ENCODE measurements at places on chromosomes 16 and 17.

DNA sequence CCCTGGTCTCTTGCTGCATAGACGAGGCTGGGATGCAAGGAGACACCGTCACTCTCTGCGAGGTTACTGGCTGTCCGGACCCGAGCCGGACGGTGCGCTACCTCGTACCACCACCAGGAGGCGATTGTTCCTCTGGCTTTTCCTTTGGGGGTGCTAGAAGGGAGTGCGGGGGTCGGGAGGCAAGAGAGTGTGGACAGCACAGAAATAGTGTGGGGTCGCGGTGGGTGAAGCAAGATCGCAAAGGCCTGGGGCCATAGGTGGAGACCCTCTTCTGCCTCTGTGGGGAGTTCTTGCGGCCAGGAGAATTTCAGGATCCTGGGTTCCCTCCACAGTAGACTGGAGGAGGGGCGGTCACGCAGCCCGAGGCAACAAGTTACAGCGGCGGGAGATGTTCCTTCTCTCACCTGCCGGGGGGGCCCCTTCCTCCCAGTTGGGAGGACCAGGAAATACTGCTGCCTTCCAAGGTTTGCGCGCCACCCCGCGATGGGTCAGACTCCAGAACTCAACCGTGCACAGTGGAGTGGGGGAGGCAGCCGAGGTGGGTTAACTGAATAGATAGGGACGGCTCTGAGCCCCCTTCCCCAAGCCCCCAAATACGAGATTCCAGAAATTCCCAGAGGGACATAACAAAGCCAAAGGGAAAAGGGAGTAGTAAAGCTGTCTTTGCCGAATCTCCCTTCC is 6.9 kb downstream of the PHOSPHO1 start:
- no peak for DNase-seq

GRCh38 chr17:82229698-82230608 is 1.1 kb downstream of the SLC16A3 start:
- no peak for DNase-seq

GRCh38 chr16:1333149-1333812 is at the start of gene BAIAP3:
Gene BAIAP3 (plus strand): TSS chr16:1333645. CDS start chr16:1338550, 4,905 bp downstream.
- DNase-seq, result no peak

- DNase-seq, result no peak
Observed at GRCh38 chr17:64783031-64783461, 120.9 kb upstream of the SMURF2 start.

DNA sequence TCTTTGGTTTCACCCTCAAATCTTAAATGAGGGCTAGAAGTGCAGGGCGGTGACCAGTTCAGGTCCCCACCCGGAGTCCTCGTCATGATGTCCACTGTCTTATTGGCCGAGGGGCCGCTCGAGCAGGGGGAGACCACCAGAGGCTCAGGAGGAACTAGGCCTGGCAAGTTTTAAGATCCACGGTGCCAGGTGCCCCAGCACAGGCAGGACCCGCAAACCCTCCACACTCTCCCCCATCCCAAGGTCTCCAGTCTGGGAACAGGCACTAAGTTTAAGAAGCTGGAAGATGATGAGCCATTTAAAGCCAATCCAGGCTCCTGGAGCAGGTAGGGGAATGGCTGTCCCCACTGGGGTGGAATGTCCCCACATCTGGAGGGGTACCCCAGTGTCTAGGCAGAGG is 4.1 kb downstream of the DLX3 start:
- no peak for DNase-seq

DNA sequence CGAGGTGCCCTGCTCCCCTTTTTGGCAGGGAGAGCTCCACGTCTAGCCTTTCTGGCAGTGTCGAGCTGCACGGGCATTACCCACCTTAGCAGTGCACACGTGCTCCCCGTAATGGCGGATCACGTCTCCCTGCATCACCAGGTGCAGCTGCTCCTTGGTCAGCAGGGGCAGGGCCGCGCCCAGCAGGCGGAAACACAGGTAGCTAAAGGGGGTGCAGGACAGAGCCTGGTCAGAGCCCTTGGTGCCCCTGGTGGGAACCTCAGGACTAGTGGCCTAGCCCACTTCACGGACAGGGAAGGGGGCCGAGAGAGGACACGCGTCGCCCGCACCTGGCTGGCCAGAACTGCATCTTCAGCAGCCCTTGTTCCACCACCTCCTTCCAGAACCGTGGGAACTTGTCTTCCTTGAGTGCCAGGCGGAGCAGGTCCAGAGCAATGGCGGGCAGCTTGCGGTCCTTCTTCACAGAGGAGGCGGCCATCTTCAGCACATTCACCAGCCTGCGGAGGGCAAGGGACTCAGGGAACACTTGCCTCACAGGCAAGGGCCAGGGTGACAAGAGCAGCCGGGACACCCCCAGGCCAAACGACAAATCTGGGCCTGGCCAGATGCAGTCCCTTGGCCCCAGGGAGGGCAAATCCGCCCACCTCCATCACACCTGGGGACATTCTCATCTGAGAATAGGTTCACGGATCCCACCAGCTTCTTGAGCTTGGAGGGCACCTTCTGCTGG is 3.2 kb downstream of the MYBBP1A start:
- DNase-seq, result no peak

DNA sequence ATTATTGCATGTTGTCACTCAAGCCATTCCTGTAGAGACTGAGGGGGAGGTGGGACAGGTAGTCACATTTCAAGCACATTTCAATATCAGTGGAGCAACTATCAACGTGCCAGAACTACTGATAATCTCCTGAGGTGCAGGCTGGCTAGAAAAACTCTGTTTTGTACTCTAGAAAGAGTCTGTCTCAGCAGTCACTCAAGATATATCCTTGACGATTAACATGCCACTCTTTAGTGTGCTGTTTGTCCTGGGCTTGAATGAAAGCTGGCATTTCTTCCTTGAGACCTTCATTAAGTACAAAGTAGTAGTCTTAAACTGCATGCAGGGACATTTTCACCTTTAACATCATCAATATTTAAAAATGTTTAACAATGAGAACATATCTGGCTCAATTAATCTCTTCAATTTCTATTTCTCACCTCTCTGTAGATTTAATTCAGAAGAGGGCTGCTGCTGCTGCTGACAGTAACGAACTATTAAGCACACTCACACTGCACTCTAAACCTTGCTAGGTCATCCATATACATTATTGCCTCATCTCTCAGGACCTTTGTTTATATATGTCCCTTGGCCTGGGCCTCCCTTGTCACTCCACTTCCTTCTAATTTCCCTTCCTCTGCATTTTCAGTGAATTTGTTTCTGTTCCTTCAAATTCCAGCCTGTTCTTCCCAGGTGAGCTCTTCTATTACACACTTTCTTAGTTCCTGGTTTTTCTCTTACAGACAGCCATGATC is 412.0 kb downstream of the HAPSTR1 start:
- DNase-seq, result no peak

- DNase-seq, result no peak
Observed at GRCh38 chr16:46927273-46927672, 43.1 kb downstream of the GPT2 start.

DNA sequence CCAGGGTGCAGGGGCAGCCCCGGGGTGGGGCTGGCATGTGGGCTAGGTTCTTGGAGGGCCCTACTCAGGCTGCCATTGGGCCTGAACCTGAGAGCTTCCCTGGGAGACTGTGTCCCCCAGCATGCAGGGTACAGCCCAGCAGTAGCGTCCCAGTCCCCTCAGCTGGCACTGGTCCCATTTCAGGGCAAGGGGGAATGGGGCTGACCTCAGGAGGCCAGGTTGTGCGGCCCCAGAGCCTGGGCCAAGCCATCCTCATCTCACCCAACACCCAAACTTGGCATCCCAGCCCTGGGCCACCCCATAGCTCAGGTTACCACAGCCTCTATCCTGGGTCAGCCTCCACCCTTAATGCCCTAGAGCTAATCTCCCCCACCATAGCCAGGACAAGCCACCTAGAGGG is 6.3 kb downstream of the PLXDC1 start:
- no peak for DNase-seq

- no peak for DNase-seq
Observed at GRCh38 chr17:9241774-9242496, 220.6 kb downstream of the NTN1 start.

DNA sequence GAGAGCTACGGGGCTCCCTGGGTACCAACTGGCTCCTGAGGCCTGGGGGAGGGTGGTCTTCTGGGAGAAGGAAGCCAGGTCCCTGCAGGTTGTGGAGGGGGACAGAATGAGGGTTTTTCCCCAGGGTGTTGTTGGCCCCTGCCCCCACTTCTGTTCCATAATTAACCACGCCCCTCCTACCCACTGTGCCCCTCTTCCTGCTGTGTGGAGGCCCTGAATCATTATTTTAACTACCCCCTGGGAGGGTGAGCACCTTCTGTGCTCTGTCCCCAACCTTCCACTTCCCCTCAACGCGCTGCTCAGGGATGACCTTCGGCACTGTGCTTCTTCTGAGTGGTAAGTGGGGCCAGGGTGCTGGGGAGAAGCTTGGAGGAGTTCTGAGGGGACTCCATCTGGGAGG is at the start of gene ITGAD:
Gene ITGAD, plus strand, starts transcription at position 280 of the 400 bp plus-strand sequence. Its CDS starts 26 bp downstream, at position 306.
- DNase-seq, result no peak

- no peak for DNase-seq
Observed at GRCh38 chr17:73371285-73371684, 59.5 kb upstream of the CDC42EP4 start.

GRCh38 chr16:12573730-12574383 is 229.8 kb downstream of the CPPED1 start:
- DNase-seq, result peak; percentile 6

- no peak for DNase-seq
Observed at GRCh38 chr16:84507011-84507982, 2.8 kb upstream of the MEAK7 start.

DNA sequence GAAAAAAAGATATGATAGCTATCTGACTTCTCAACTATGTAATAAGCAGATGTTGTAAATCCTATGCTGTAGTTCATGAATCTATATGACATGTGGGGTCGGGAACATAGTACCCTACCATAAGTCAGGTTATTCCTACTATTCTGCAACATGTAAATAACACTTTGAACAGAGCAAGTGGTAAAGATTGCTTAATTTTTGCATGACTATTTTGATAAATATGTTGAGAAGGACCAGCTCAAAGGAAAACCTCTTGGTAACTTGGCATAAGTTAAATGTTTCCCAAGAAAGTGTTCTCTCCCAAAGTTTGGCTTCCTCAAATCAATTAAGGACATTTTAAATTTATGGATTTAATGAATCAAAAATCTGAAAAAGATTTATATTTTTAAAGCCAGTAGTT is 62.1 kb downstream of the ABHD15 start:
- no peak for DNase-seq

- no peak for DNase-seq
Observed at GRCh38 chr17:18020971-18021370, 18.0 kb downstream of the ATPAF2 start.

- no peak for DNase-seq
Observed at GRCh38 chr16:74480150-74481029, 59.1 kb upstream of the CLEC18B start.

DNA sequence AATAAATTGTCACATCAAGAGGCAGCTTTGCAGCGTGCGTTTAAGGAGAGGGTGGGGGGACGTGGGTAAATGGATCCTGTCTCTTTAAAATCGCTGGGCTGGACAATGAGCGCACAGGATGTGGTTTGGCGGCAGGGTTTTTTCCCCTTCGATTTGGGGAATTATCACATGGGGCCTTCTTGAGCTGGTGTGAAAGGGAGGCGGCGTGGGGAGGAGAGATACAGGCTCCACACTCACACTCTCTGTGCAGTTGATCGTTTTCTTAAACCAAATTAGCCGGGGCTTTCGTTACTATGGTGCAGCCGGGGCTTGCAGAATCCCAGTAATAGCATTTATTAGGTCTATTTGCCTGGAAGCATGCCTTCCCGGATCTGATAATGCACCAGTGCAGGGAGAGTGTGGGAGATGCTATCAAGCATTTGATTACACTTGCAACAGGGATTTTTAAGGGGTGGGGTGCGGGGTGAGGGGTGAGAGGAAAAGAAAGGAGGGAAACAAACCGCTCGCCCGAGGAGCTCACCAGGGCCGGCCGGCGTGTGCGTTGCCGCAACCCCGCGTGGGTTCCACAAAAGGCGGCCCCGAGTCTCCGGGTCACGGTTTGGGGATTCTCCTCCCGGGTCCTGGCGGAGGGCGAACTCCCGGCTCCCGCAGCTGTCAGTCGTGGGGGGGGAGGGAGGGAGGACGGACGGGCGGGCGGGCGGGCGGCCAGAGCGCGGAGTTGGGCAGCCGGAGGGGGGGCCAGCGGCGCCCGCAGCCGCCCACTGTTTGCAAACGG is 58.8 kb upstream of the GSE1 start:
- DNase-seq, result peak; percentile 25

DNA sequence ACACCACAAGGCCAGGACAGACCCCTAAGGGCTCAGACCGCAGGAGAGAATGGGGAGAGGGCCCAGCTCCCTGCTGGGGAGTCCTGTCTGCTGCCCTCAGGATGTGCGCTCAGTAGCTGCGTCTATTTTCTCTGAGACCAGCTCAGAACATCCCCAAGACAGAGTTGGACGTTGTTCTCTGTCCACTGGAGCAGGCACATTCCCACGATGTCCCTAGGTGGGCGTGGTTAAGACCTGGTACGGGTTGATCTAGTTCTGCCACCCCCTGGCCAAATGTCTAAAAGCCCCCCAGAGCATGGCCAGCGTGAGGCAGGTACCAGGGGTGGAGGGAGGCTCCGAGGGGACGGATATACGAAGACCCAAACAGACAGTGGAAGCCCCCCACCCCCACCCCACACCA is 842 bp upstream of the CALB2 start:
- no peak for DNase-seq

DNA sequence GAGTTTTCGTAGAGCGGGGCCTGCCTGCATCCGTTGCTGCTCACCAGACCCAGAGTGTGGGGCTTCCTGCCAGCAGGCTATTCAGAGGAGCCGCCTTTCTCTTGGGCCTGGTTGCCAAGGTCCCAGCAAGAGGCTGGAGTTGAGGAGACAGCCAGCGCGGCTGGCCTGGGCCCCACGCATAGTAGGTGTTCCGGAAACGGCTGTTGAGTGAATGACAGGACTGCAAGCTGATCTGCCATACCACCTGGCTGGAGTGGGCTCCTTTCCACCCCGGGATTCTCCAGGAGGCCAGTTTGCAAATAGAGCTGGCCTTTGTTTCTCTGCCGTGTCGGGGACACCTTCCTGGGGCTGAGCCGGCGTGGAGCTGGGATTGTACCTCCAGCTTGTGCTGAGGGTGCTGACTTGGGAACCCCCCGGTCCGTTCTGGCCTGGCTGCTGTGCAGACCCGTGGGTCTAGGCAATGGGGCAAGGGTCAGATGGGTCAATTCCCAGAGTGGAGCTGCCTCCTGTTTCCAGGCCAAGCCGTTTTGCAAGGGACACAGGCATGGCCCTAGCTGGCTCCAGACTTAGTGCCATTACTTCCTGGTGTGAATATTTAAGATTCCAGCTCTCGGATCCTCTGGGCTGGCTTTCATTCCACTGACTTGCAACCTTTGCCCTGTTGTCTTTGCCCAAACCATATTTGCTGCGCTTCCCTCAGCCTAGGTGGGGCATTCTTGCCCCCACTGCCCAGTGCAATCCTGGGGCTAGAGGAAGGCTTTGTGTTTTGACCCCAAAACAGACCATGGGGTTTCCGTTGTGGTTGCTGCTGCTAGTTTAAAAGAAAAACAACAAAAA is 68.8 kb downstream of the CMIP start:
- peak; percentile 42 for DNase-seq

DNA sequence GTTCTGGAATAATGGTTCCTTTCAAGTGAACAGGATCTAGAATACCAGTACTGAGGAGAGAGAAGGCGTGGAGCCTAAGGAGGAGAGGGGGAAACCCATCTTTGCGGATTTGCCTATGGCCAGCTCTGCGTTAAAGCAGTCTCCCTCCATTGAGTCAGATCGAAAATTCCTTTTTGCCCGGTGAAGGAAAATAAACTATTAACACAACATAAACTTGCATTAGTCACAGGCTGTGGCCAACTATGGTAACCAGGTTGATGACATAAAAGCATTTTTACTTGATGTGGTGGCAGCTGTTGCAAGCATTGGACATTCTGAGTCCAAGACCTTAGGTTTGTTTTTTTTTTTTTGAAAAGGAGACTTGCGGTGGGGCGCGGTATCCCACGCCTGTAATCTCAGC is 8.9 kb downstream of the LDAF1 start:
- DNase-seq, result no peak
